ENCODE measurements at places on chromosomes 1 and 21. TPM values are rescaled to one million over a fixed set of nuclear protein-coding genes. Genes with fewer than 3 reads are reported as not detected.

Gene KRTAP19-1
- not detected for total RNA-seq

Gene GJA5
- 2.7 TPM for total RNA-seq

Gene NECTIN4
- 3.0 TPM for total RNA-seq

Gene ARID1A
- 27.1 TPM for total RNA-seq

Gene LAMTOR5
- 206 TPM for total RNA-seq

Gene CCDC17
- total RNA-seq = not detected

Gene TAGLN2
- total RNA-seq = 584 TPM

Gene USH2A
- not detected for total RNA-seq

DNA sequence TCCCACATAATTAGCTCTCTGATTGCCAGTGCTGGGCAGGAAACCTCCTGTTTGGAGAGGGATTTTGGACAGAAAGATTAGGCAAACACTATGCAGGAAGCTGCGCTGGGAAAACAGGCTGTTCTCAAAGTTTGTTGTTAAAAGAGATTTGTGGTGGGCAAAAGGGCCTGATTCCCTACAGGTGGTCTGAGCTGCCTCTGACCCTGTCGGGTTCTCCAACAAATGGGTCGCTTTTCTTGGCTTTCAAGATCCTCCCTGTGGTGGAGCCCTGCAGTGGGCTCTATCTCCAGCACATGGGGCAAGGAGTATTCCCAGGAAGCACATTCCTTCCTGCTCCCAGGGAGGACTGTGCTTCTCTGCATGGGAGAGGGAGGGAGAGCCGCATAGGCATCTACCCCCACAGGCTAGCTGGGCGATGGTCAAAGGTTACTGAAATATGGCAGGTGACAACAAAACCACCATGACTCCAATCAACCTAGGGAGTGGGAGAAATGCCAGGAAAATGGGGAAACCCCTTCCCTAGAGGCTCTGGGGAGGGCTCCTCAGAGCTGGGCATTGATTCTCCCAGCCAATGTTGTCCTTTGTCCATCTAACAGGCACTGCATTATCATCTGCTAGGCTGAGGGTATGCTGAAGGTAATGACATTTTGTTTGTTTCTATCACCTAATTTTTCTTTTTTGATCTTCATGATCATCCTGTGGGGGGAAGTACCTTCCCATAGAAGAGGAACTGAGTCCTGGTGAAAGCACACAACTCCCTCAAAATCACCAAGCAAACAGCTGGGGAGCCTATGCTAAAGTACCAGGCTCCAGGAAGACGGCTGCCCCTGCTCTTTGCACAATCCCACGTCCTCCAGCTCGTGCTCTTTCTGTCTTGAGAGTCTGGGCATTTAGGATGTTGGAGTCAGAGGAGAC, 85.3 kb downstream of the PLXNA2 start:
- DNase-seq = no peak

GRCh38 chr1:47894410-47895278, 102.5 kb downstream of the TRABD2B start:
- peak; percentile 20 for DNase-seq

DNA sequence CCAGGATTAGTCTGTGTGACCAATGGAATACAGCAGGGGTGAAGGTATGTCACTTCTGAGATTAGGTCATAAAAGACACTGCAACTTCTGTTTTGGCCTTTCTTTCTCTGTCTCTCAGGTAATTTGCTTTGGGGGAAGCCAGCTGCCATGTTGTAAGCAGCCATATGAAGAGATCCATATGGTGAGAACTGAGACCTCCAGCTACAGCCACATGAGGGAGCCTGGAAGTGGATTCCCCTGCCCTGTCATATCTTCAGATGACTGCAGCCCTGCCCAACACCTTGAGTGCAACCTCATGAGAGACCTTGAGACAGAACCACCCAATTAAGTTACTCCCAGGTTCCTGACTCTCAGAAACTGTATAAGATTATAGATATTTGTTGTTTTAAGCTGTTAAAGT, 70.1 kb upstream of the ESRRG start:
- DNase-seq = no peak

DNA sequence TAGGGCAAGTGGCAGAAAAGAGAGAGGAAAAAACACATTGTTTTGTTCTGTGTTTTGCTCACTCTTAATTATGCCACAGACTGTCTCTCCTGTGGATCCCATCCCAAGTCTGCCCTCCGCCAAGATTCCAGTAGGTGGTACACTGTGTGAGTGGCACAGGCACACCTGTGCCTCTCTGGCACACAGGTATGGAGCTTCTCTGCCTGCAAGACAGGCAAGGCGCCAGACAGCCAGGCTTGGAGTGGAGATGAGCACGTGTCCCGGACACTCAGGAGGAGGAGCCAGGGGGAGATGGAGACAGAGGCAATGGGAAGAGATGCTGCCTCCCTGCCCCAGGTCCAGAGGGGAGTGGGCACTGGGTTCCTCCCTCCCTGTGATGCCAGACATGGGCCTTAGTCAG, 6.5 kb upstream of the GRIK3 start:
- DNase-seq = no peak

GRCh38 chr1:11985171-11985570, 4.9 kb downstream of the MFN2 start:
- DNase-seq = no peak

DNA sequence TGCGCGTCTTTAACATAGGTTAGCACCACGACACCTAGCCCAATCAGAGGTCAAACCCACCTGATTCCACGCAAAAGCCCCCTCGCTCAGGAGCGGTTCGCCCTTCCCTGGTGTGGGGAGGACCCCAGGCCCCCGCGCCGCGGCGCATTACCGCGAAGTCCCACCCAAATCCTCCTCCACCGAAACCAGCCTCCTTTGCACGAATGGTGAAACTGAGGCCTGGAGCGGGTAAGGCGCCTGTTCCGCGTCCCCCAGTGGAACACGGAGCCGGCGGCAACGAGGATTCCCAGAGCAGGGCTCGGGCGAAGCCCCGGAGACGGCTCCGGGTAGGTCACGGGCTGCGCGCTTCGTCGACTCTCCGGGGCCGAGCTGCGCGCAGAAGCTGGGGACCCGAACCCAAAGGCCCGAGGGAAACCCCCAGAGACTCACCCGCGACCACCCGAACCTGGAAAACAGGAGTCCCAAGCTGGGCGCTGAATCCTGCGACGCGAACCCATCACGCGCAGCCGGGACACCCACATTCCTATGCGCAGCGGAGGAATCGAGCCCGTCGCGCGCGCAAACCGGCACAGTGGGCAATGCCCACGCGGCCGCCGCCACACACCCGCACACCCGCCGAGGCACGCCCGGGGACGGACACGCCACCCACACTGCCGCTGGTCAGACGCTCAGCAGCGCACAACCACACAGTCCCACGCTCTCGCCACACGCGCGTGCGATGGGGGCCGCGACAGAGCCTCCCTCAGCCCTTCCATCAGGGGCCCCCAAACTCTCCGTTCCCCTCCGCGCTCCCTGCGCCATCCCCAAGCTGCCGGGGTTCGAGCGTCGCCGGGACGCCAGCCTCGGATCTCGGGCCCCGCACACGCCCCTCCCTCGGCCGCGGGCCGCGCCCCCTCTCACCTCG, 507 bp downstream of the GLIS1 start:
- DNase-seq = no peak

- DNase-seq = peak; percentile 99
Observed at GRCh38 chr1:33433509-33434362, 2.8 kb upstream of the PHC2 start.

- DNase-seq = peak; percentile 61
Observed at GRCh38 chr21:39020751-39021477, 162.3 kb downstream of the PSMG1 start.

- peak; percentile 96 for DNase-seq
Observed at GRCh38 chr1:212234431-212235395, 50.5 kb upstream of the PPP2R5A start.

DNA sequence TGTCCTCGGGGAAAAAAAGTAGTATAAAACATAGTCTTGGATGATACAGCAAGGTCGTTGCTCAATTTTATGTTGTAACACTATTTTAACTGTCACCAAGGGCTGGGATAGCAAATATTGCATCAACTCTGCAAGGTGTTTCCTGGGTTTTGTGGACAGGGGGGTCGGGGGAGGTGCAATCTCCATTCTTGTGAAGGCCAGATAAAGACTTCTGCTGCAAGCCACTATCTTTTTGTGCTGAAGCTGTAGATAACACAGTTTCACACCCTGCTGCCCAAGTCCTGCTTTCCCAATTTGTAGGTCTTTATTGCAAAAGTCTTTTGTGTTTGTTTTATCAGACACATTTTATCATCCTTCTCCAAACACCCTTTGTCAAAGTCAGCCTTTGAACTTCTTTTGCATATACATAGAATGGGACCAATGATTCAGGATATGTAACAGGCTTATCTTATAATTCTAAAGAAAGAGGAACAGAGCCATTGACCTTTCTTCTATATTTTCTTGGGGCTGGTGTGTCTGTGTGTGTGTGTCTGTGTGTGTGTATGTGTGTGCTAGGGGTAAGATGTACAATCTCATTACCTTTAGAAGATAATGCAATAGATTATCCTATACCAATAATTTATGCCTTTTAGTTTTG, 140.6 kb downstream of the RUNX1 start:
- no peak for DNase-seq

GRCh38 chr1:4308806-4309205, 345.6 kb upstream of the AJAP1 start:
- no peak for DNase-seq

- DNase-seq = no peak
Observed at GRCh38 chr1:214031267-214031650, 43.5 kb downstream of the PROX1 start.

- no peak for DNase-seq
Observed at GRCh38 chr1:240219104-240219503, 127.4 kb downstream of the FMN2 start.

DNA sequence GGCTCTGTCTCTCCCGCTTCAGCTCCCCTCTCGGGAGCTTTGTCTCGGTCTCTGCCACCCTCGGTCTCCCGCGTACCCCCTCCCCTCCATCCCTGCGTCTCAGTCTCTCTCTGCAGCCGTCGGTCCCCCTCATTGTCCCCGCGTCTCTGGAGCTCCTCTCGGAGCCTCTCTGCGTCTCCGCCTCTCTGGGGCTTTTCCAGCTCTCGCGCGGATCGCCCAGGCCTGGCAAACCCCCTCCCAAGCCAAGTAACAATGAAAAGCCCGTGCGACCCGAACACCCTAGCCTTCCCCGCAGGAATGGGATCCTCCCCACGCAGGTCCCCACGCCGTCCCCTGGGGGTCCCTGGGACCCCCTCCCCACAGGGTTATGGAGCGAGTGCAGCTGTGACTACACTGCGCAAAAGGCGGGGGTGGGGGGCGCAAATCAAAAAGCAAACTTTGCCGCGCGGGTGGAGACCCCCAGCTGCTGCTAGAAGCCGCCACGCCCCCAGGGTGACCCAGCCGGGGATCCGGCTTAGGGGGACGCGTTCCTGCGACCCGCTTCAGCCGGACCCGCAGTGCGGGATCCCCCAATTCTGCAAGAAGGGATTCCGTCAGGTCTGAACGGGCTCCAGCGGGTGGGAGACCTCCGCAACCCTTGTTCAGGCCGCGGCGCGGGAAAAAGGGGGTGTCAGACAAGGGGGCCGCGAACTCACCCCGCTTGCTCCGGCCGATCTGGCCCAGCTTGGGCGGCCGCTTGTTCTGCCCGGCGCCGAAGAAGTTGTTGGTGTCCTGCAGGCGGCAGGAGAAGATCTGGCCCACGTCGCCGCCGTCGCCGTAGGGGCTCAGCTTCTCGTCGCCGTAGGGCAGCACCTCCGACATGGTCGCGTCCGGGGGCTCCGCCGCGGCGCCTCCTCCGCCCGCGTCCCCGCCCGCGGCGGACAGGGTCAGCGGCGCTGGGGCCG, 1.2 kb downstream of the CAMK2N1 start:
- DNase-seq = no peak
